ENCODE measurements at places on chromosomes 12 and 14. TPM values are rescaled to one million over a fixed set of nuclear protein-coding genes. Genes with fewer than 3 reads are reported as not detected.

DNA sequence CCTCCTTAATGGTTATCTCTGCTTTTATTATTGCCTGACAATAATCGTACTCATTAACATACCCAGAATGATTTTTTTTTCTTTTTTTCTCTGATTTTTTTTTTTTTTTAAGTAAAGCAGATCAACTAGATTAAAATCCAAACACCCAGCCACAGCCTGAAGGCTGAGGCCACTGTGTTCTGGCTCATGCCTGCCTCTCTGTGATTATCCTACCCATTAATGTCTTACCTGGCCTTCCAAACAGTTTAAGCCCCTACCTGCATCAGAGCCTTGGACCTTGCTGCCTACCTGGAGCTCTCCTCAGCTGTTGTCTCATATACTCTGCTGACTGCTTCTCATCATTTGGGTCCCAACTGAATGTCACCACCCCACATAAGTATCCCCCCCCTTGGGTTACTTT, 6.8 kb upstream of the TMED10 start:
- no peak overlapping the region for H3K4me3 ChIP-seq
- H3K27ac ChIP-seq, result no peak overlapping the region
- peaks cover 17% of the 10 kb centered on the region for H3K4me1 ChIP-seq
- no peaks in the 10 kb centered on the region for H3K27me3 ChIP-seq

- H3K36me3 ChIP-seq, result no peaks in the 10 kb centered on the region
- no peak for DNase-seq
- H3K27me3 ChIP-seq, result no peaks in the 10 kb centered on the region
- no peaks in the 10 kb centered on the region for H3K4me1 ChIP-seq
- no peak overlapping the region for H3K27ac ChIP-seq
Measured at GRCh38 chr12:108371801-108372344, 32.8 kb upstream of the CMKLR1 start.

Gene FGD6
- 25.4 TPM for total RNA-seq

DNA sequence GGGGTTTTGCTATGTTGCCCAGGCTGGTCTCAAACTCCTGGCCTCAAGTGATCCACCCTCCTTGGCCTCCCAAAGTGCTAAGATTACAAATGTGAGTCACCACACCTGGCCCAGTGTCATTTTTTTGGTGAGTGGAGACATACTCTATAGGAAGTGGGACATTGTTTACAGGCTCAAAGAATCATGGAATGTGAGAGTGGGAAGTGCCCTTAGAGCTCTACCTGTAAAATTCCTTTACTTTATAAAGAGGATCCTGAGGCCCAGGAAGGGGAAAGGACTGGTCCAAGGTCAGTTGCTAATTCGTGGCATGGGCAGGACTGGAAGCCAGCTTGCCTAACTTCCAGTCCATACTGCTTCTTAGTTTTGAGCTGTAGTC, 8.7 kb upstream of the ADCK1 start:
- peaks cover 17% of the 10 kb centered on the region for H3K4me1 ChIP-seq
- no peak overlapping the region for H3K27ac ChIP-seq
- peaks cover 4% of the 10 kb centered on the region for H3K27me3 ChIP-seq
- no peak overlapping the region for H3K4me3 ChIP-seq
- no peaks in the 10 kb centered on the region for H3K36me3 ChIP-seq

DNA sequence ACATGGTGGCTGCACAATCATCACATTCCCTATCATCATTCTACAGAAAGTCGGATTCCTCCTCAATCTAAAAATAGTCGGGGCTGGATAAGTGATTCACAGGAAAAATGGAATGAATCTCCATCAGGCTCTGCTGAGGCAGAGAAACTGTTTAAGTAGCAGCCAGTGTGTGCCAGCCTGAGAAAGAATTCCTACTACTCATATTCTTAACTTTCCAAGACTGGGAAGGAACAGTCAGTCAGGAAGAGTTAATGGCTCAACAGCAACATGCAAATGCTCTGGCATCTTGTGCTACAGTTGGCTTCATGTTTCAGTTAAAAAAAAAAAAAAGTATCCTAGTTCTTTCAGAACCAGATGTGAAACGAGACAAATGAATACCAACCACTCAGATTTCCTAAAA, 187.0 kb downstream of the GRIP1 start:
- H3K4me1 ChIP-seq, result no peaks in the 10 kb centered on the region
- H3K27ac ChIP-seq, result no peak overlapping the region
- H3K4me3 ChIP-seq, result no peak overlapping the region

DNA sequence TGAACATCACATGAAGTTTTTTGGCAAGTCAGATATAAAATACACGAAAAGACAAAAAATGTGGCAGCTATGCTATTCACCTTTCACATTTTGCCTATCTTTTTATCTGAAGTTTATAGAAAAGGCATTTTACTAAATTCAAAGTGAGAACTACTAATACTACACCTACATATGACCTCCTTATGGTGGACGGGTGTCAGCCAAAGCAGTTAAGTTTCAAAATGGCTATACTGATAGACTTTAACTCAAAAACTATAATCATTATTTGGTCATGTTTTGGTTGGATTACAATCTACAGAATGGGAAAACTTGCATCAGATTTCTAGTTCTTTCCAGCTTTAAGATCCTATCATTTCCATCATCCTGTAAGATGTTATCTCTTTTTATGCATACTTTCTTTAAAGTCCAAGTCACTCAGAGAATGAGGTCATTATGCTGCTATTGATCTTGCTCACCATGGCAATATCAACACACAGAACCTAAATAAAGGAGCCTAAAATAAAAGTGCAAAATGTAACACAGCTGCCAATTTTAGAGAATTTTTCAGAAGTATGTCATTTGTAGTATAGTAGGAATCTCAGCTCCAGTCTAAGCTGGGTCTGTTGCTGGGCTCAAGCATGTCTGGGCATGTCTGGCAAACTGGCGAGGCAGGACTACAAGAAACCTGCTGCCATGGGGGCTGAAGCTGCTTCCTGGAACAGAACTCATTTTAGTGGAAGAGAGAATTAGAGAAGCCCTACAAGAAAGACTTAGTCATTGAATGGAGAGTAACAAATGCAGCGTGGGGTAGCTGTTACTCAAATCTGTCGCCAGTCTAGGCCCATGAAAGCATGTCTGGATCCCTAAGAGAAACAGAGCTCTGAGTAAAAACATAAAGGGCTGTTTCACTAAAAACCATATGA, 7.6 kb upstream of the AEBP2 start:
- H3K27me3 ChIP-seq, result no peaks in the 10 kb centered on the region
- H3K36me3 ChIP-seq, result no peaks in the 10 kb centered on the region
- H3K4me3 ChIP-seq, result no peak overlapping the region
- H3K4me1 ChIP-seq, result peaks cover 4% of the 10 kb centered on the region

Gene KITLG
- 1.2 TPM for total RNA-seq

DNA sequence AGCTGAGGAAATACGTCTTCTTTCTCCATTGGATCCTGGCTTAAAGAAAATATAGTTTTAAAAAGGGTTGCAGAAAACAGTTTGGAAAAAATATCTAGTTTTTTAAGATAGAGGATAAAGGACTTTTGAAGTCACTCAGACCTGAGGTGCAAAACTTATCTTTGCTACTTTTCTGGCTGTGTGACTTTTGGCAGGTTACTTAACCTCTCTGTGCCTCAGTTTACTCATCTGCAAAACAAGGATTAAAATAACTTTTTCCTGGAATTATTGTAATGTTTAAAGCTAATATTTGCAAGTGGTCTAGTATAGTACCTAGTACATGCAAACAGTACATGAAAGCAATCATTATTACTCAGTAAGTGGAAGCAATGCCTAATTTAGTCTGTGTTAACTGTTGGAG, 176.8 kb downstream of the TBX5 start:
- H3K4me1 ChIP-seq, result peaks cover 6% of the 10 kb centered on the region
- H3K27me3 ChIP-seq, result no peaks in the 10 kb centered on the region
- DNase-seq, result no peak
- no peak overlapping the region for H3K27ac ChIP-seq

Gene ASB2
- total RNA-seq, result not detected

DNA sequence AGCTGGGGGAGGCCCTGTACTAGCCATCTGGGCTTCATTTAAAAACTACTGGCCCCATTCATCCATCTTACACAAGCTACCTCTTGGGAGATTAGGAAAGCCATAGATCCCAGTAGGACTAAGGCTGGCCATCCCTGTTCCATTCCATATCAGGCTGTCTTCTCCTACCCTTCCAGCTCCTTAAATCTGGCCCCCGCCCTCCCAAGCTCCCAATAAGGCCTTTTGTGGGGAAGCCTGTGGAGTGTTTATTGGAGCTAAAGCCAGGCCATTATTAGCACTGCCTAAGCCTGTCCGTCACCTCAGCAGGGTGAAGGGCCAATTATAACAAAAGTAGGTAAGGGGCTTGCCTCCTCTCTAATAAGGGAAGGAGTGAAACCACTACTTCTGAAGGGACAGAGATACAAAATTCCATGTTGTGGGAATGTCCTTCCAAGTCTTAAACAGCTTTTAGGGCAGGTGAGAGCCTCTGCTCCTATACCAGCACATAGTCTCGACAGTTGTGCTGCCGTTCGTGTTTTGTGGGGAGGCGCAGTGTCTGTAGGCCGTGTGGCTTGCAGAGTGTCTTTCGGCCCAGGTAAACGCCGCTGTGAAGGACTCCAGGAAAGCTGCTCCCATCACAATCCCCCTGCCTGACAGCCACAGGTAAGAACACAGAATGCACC, 3.7 kb downstream of the MYL6 start:
- peaks cover 49% of the 10 kb centered on the region for H3K4me1 ChIP-seq
- H3K27me3 ChIP-seq, result no peaks in the 10 kb centered on the region
- H3K4me3 ChIP-seq, result peak overlapping the region; percentile 18
- H3K36me3 ChIP-seq, result peaks cover 4% of the 10 kb centered on the region

DNA sequence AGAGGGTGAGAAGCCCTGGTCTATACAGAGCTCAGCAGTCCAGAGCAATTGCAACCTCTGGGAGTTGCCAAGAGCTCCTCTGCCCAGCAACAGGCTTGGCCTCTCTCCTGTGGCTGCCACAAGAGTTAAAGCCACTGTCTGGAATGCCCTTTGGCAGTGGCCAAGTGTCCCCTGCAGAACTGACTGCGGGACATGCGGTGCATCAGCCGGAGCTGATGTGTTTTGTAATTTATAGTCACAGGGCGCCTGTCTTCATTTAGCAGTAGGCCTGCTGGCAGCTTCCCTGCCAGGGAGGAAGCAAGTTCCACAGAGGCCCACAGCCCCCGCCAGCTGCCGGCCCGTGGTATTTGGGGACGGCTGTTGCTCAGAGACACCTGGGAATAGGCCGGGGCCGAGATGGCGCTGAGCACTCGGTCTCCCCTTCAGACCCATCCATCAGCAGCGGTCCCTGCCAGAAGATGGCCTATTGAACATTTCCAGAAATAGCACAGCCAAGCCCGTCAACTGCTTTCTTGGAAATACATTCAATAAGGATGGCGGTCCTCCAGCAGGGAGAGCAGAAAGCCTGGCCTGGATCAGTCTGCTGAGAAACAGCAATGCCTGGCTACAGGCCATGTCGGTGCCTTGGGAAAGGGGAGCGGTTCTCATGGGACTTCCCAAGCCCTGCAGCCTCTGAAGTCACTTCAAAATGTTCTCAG, 217.4 kb downstream of the CRADD start:
- peaks cover 17% of the 10 kb centered on the region for H3K4me1 ChIP-seq
- no peak overlapping the region for H3K4me3 ChIP-seq
- no peaks in the 10 kb centered on the region for H3K36me3 ChIP-seq
- no peak overlapping the region for H3K27ac ChIP-seq

GRCh38 chr14:54381821-54382220, 15.0 kb upstream of the CDKN3 start:
- no peak overlapping the region for H3K4me3 ChIP-seq
- DNase-seq, result no peak
- peaks cover 10% of the 10 kb centered on the region for H3K4me1 ChIP-seq
- no peaks in the 10 kb centered on the region for H3K36me3 ChIP-seq
- H3K27ac ChIP-seq, result no peak overlapping the region

GRCh38 chr12:65528127-65528526, 249.6 kb downstream of the MSRB3 start:
- DNase-seq, result no peak
- H3K4me1 ChIP-seq, result peaks cover 16% of the 10 kb centered on the region
- H3K27me3 ChIP-seq, result no peaks in the 10 kb centered on the region
- no peak overlapping the region for H3K27ac ChIP-seq
- H3K4me3 ChIP-seq, result no peak overlapping the region

Gene RAB3IP
- 54.3 TPM for total RNA-seq

GRCh38 chr14:61281186-61281947, at the start of gene TMEM30B:
Gene TMEM30B, minus strand, starts transcription at chr14:61281338. Its CDS starts 191 bp downstream, at chr14:61281147.
- no peak within 1 kb of the TSS for H3K27ac ChIP-seq
- no peaks in the 10 kb centered on the region for H3K4me1 ChIP-seq
- H3K4me3 ChIP-seq, result peak within 1 kb of the TSS; percentile 52
- peaks cover 68% of the 10 kb centered on the region for H3K27me3 ChIP-seq

- H3K27me3 ChIP-seq, result peaks cover 16% of the 10 kb centered on the region
- no peak overlapping the region for H3K27ac ChIP-seq
- H3K4me1 ChIP-seq, result peaks cover 94% of the 10 kb centered on the region
- peak overlapping the region; percentile 21 for H3K4me3 ChIP-seq
- peak; percentile 66 for DNase-seq
Measured at GRCh38 chr14:60350366-60350720, 101.3 kb downstream of the PPM1A start.

Gene KRT5
- total RNA-seq, result not detected

DNA sequence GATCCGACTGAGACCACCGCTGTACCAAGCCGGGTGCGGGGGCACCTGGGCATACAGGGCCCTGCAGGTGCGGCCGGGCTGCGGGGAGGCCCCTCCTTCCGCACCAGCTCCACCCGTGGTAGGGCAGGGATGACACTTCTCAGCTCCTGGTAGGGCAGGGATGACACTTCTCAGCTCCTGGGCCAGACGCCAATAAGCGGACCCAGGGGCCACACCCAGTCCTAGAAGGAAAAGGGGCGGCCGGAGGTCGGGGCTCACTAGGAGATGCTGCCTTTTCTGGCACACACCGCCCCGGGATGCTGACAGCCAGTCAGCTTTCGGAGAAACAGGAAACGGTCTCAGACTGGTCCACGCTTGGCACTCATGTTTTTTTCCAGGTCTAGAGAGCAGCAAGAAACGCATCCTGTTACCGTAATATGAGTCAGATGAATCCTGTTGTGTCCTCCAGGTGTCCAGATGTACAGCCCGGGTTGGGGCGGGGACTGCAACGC, 34.8 kb downstream of the NFKBIA start:
- no peak for DNase-seq
- no peak overlapping the region for H3K4me3 ChIP-seq
- H3K27me3 ChIP-seq, result no peaks in the 10 kb centered on the region
- no peak overlapping the region for H3K27ac ChIP-seq

DNA sequence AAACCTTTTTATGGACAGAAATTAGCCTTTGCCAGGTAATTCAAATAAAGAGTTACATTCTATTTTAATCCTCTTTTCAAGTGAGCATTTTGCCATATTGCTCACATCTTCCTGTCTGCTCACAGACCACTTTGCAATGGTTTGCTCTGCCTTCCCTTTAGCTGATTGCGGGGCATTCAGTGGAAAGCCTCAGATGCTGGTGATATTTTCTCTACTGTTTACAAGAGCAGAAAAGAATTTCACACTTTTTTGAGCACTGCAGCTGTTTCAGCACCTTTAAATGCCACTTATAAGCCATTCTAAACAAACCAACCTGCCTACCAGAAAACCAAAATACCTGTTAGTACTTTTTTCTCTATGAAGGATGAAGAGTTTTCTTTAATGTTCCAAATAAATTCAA, 195.7 kb upstream of the LRIG3 start:
- no peak for DNase-seq
- no peak overlapping the region for H3K27ac ChIP-seq
- no peaks in the 10 kb centered on the region for H3K27me3 ChIP-seq
- H3K4me1 ChIP-seq, result peaks cover 7% of the 10 kb centered on the region

Gene ARHGAP9
- total RNA-seq, result 0.62 TPM

All from neural progenitor cell (in vitro differentiated cells).